DMS53 (cell line): ENCODE measurements at places on chromosomes 4 and X.

DNA sequence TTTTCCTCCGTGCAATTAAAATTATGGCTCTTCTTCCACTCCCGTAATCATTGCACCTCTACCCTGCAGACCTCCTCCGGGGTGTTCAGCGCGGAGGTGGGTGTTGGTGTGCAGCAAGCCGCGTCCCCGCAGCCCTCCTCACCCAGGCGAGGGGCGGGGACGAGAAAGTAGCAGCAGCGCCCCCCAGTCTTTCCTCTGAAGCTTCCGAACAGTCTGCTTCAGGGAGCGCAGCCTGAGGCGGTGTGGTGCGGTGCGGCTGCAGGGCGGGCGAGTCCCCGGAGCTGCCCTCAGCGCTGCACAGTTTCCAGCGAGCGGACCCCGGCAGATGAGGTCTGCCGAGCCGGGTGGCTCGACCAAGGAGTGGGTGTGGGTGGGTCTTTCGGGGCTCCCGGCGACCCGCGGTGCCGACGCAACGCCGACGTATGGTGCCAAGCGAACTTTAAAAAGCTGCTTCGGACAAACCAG, at the start of gene FRAS1:
TSS of gene FRAS1 (plus strand) at position 189 of the 465 bp plus-strand sequence. CDS start 687 bp downstream, outside the sequence.
- DNase-seq = peak; percentile 58

DNA sequence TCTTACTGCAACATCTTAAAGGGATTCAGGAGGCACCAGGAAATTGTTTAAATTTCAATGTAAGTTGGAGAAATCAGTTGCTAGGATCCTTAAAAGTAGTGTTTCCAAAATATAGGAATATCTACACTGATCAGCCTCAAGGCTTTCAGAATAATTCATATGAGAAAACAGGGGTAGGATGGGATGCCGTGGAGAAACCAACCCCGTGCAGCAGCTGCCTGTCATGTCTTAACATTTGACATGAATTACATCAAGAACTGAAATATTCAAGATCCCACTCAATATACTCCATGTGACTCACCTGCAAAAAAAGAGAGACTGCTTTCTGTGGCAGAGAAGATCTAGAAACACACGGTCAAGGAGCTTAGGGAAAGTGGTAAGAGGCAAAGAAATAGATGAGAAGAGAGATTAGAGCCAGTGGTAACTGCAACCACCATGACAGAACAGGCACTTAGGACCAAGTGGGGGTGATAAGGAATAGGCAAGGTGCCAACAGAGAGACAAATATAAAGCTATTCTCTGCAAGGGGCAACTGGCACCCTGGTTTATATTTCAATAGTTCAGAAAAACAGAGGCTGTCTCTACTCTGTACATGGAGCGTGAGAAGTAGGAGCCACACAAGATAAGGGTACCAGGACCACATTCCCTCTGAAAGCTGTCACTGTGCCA, 64.0 kb downstream of the SLC39A8 start:
- DNase-seq = no peak

DNA sequence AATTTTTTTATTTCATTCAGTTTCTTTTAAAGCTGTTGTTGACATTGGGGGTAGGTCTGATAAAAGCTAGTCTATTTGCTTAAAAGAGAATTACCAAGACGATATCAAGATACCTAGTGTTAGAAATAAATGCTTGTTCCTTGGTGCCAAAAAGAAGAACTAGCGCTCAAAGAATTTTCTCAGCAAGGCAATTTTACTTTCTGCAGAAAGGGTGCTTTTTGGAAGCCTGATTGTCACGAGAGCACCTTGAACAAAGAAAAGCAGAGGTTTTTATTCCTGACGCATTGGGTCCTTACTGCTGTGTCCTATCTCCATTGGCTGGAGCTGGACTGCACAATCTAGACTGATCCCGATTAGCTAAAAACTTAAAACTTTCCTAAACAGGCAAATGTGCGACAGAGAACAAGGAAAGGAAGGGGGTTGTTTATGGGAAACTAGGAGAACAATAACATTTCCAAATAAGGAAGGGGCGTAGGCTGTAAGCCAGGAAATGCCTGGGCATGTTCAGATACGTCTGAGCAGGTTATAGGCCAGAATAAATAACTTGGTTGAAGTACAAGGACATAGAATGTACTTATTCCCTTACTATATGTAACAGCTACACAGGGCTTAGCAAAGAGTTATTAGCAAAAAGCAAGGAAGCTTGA, 50.3 kb upstream of the STPG2 start:
- no peak for DNase-seq

DNA sequence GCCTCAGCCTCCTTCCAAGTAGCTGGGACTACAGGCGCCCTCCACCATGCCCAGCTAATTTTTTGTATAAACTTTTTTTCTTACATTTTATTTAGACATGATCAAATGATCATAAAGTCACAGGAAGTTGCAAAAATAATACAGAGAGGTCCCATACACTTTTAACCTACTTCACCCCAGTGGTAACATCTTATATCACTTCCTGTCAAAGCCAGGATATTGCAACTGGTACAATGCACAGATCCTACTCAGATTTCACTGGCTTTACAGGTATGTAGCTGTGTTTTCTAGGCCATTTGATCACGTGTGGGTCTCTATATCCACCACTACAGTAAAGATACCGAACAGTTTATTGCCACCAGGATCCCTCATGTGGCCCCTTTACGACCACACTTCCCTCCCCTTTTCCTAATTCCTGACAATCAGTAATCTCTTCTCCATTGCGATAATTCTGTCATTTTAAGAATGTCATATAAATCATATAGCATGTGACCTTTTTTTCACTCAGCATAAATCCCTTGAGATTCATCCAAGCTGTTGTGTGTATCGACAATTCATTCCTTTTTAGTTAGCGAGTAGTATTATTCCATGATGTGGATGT, 18.0 kb downstream of the RPS6KA3 start:
- peak; percentile 19 for DNase-seq

DNA sequence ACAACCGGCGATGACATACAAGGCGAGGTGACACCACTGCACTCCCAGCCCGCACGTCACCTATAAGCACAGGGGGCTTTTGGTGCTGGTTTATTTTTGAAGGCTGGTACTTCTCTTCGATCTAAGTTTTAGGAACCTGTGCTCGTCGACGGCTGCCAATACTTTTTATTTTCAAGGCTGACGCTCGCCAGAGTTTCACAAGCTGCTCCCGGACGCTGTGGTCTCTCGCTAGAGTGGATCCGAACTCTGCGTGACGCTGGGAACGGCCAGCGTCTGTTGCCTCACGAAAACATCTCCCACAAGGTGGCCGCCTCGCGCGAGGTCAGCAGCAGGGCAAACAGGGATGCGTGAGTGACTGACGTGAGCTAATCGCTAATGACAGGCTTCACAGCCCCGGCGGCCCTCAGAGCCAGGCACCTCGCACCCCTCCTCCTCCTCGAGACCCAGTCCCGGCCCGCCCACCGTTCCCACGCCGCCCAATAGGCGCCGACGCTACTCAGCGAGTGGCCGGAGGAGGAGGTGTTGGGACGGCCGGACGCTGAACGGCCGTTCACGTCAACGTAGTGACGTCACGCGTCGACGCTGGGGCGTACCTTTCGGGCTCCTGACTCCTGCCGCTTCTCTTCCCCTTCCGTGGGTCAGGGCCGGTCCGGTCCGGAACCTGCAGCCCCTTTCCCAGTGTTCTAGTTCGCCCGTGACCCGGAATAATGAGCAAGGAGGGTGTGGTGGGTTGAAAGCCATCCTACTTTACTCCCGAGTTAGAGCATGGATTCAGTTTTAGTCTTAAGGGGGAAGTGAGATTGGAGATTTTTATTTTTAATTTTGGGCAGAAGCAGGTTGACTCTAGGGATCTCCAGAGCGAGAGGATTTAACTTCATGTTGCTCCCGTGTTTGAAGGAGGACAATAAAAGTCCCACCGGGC, at the start of gene CLCN3:
TSS of gene CLCN3 (plus strand) at position 621 of the 922 bp plus-strand sequence. CDS start 15,351 bp downstream, outside the sequence.
- peak; percentile 98 for DNase-seq
